Stimulated activated CD4-positive, alpha-beta T cell treated with anti-CD3 and anti-CD28 coated beads, Interleukin-1b, Interleukin-23, amount 100 ng/mL, for 1 hour (primary cell): ENCODE measurements at places on chromosomes 4 and X.

DNA sequence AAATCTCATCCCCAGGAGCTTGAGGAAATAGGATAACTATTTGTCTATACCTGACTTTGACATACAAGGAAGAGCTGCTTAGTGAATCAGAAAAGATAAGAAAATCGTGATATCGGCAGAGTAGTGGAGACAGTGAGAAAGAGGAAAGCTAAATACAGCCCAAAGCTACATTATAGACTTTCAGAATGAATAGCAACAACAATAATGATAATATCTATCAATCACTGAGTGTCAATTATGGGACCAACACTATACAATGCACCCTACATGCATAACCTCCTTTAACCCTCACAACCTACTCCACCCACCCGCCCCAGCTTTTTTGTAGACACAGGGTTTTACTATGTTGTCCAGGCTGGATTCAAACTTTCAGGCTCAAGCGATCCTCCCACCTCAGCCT lies 205.1 kb downstream of the PPP3CA start:
- no peak for DNase-seq

- no peak for DNase-seq
Measured at GRCh38 chrX:10134921-10135320, 21.9 kb upstream of the CLCN4 start.

DNA sequence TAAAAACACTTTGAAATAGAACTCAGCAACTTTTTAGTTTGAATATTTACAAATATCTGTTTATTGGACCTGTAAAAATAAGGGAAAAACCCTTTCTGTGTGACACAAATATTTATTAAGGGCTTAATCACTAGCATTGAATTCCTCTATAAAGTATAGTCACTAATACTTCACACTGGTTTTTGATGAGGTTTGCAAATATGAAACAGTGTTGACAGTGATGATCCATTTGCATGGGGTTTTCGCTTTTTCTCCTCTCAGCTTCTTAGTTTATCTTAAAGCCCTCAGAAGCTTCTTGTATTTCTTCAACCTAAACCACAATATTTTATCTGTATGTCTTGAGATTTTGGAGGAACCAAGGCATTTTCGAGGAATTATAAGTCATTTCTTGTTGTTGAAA lies 96.6 kb upstream of the TEX13A start:
- DNase-seq, result no peak

DNA sequence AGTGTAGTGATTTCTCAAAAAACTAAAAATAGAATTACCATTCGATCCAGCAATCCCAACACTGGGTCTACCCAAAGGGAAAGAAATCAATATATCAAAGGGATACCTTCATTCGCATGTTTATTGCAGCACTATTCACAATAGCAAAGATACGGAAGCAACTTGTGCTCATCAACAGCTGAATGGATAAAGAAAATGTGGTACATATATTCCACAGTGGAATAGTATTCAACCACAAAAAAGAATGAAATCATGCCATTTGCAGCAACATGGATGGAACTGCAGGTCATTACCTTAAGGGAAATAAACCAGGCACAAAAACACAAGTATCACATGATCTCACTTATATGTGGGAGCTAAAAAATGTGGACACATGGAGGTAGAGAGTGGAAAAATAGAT lies 42.7 kb upstream of the NKAP start:
- DNase-seq, result no peak

DNA sequence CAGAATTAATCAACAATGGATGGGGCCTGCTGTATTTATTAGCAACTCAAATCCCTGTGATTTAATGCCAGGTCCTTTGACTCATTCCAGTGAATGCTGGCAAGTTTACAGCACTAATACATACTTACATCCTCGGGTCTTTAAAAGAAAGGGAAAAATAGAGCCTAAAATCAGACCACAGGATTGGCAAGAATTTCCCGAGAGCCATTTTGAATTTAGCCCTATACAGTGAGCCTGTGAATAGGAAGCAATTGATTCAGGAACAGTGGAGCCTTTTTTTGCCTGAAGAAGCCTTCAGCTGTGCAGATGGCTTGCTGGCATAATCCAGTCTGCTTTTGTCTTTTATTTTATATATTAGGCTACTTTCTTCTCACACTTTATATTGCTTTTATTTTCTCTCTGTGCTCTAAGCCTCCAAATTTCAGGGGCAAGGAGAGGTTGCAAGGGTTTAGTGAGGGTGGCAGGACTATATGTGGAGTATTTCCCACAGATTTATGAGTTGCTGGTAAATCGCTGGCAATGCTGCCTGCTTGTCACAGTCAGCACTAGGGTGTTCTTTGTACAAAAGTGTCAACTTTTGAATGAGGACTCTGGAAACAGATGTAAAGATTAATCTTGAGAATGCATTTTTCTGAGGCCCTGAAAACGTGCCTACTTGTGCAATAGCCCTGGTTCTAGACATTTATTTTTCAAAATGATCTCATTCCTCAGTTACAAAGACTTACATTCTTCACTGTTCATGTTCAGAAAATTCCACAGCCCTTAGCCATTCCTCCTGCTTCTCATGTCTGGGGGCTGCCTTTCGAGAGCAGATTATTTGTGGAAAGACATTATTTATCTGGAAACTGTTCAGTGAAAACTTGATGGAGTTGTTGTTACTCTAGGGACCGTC lies 303.5 kb downstream of the SPRY1 start:
- DNase-seq, result no peak

- no peak for DNase-seq
Measured at GRCh38 chr4:76061982-76062381, 12.5 kb upstream of the ART3 start.
